ENCODE measurements at places on chromosomes 5 and 9. TPM values are rescaled to one million over a fixed set of nuclear protein-coding genes. Genes with fewer than 3 reads are reported as not detected.
A peak's percentile ranks its signal among the peaks of the same experiment; 100 is the strongest.

DNA sequence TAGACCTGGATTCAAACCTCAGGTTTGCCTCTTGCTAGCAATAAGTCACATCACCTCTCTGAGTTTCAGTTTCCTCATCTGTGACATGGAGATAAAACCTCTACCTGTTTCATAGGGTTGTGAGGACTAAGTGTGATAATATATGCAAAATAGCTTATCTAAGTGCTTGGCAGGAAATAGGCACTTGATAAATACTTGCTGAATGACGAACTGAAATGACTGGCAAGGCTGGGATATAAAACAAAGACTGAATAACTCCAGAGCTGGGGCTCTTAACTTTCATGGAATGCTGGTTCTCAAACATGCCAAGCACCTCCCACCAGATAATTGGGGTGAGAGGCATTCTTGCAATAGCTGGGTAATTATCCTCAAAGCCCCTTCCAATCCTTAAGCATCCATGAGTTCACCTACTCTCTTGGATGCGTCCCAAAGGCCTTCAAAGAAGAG lies 87.6 kb downstream of the ADRB2 start:
- DNase-seq = no peak

DNA sequence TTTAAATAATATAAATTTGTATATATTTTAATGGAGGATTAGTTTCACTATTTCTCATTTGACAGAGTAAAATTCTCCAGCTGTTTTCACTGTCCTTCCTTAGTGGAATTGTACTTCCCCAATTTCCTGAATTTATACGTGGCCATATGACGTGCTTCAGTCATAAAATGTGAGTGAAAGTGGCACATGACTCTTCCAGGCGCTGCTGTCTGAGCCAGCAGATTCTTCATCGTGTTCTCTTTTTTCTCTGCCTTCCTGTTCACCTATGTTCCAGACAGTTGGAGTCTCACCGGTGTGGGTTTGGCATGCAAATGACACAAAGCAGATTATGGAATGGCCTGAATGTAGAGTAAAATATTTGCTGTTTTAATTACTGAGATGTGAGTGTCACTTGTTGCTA lies 684.1 kb downstream of the SEMA5A start:
- no peak for DNase-seq

DNA sequence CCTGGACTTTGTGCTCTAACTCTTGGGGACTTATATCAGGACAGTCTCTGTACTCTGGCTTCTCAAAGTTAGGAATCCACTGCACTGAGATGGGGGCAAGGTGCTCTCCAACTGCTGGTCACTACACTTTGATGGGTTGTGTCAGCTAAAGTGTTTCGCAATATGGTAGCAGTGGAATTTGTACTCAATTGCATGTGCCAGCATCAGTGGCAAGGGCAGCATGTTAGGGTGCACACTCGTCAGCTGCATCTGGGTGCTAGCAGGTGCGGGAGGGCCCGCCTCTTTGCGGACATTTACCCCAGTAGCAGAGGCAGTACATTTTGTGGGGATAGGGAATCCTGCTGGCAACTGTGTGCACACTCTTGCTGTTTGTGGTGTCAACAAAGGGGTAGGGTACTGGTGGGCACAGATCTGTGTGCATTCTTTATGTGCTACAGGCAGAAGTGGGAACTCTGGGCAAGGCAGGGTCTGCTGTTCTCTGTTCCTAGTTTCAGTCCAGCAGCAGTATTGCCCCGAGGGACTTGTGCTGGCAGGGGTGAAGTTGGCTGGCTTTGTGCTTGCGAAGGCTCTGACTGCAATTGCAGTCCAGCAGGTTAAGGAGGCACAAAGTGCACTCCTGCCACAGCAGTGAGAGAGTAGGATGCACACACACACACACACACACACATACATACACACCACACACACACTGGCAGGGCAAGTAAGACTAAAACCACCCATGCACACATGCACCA lies 924.8 kb upstream of the CDH9 start:
- no peak for DNase-seq

- no peak for DNase-seq
Measured at GRCh38 chr9:122475717-122476116, 2.0 kb downstream of the OR1J1 start.

- DNase-seq = no peak
Measured at GRCh38 chr9:134214766-134215419, 50.5 kb upstream of the RNU6ATAC start.

Gene SPACA9
- total RNA-seq = 4.0 TPM

DNA sequence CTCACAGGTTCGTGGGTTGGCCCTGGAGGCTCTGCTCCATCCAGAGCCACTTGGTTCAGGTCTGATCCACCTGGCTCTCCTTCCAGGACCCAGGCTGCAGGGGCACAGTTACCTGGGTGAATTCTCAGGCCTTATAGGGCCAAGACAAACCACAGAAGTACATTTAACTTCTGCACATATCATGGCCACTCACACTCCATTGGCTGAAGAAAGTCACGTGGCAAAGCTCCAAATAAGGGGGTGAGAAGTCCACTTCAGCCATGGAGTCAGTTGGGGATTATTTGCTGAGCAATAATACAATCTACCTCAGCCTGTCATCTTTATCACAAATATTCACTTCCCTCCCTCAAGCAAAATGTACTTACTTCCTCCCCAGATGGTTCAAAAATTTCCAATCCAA lies 83.6 kb downstream of the MACROH2A1 start:
- DNase-seq = no peak

DNA sequence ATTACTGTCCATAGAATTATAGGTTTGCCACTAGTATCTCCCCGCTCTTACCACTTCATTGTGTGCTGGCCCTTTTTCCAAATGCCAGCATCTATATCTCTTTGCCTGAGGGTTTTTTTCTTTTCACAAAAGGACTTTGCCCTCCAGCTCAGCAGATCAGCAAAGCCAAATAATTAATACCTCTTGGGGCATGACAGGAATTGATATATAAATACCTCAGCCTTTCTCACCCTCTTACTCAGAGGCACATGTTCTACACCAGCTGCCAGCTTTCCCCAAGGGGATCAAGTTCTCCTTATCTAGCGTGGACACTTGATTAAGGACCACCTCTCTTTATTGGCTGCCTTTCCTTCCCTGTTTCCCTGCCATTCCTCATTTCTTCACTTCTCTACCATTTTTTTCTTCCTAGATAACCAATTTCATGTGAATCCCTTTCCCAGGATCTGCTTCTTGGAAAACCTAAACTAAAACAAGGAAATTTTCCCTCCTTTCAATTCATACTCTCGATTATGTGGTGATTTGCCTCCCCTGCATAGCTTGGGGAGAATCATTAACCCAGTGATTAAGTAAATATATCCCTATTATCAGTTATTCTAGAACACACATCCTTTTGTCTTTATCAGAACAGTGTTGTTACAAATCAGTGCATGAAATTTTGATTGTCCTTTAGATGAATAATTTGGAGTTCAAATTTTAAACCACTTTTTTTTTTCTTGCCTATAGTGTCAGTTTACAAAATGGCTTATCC lies 6.9 kb upstream of the NUDT12 start:
- no peak for DNase-seq

Gene POU4F3
- not detected for total RNA-seq

Gene CDH18
- not detected for total RNA-seq

- no peak for DNase-seq
Measured at GRCh38 chr5:157350939-157351801, 85.2 kb downstream of the CYFIP2 start.

DNA sequence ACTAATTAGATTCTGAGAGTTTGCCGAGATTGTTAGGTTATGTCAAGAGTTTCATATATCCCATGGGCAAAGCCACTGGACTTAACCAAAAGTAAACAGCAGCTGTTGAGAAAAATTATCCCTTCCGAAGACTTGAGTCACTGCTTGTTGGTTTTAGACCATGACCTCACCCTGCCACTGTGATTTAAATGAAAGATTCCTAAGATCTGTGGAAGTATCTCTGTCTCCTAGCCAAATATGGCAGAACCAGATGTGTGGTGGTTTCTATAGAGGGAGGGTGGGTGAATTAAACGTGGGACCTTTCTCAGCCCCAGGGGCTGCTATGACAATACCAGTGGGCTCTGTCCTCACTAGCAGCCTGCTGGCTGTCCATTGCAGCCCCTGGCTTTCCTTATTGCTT lies 19.3 kb downstream of the DMRT3 start:
- no peak for DNase-seq

Gene TAF11L10
- not detected for total RNA-seq

- no peak for DNase-seq
Measured at GRCh38 chr5:74035521-74035937, 409.5 kb downstream of the ARHGEF28 start.

GRCh38 chr5:97375959-97376358 lies 192.9 kb upstream of the RIOK2 start:
- no peak for DNase-seq

- DNase-seq = no peak
Measured at GRCh38 chr9:137049544-137050449, 3.8 kb upstream of the NPDC1 start.

Gene ZDHHC12
- 6.4 TPM for total RNA-seq

- DNase-seq = no peak
Measured at GRCh38 chr5:89399548-89399947, 516.6 kb upstream of the MEF2C start.

Gene FBN2
- total RNA-seq = 23.8 TPM

GRCh38 chr5:1294835-1295649 lies at the start of gene TERT:
TSS of gene TERT (minus strand) at chr5:1295068. CDS start at chr5:1294989, 79 bp downstream.
- DNase-seq = no peak

Gene NME5
- total RNA-seq = 3.9 TPM

DNA sequence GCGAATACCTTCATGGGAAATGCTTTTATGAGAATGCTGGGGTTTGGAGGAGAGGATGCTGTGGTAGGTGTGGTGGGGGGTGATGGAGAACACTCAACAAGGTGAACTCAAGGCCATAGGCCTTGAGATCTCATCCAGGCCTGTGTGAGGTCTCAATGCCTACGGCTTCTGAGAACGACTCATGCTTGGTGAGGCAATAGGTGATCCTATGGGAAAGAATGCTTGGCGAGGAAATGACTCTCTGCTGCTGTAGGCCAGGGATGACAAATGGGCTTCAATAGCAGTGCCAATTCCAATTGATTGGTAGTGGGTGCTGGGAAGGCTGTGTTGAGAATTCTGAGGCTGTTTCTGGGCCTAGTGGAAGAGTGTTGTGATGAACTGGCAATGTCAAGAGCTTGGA lies 280.2 kb upstream of the CLINT1 start:
- DNase-seq = no peak

Gene PCDHA10
- 0.11 TPM for total RNA-seq

- DNase-seq = no peak
Measured at GRCh38 chr9:132775720-132776119, 102.4 kb downstream of the AK8 start.

- DNase-seq = no peak
Measured at GRCh38 chr9:117232281-117232680, 182.6 kb downstream of the ASTN2 start.

- DNase-seq = no peak
Measured at GRCh38 chr9:81410201-81410600, 279.1 kb downstream of the TLE1 start.

GRCh38 chr5:119478781-119479180 lies 26.5 kb downstream of the HSD17B4 start:
- no peak for DNase-seq

- peak; percentile 80 for DNase-seq
Measured at GRCh38 chr9:128724744-128725211, 851 bp upstream of the ZDHHC12 start.

DNA sequence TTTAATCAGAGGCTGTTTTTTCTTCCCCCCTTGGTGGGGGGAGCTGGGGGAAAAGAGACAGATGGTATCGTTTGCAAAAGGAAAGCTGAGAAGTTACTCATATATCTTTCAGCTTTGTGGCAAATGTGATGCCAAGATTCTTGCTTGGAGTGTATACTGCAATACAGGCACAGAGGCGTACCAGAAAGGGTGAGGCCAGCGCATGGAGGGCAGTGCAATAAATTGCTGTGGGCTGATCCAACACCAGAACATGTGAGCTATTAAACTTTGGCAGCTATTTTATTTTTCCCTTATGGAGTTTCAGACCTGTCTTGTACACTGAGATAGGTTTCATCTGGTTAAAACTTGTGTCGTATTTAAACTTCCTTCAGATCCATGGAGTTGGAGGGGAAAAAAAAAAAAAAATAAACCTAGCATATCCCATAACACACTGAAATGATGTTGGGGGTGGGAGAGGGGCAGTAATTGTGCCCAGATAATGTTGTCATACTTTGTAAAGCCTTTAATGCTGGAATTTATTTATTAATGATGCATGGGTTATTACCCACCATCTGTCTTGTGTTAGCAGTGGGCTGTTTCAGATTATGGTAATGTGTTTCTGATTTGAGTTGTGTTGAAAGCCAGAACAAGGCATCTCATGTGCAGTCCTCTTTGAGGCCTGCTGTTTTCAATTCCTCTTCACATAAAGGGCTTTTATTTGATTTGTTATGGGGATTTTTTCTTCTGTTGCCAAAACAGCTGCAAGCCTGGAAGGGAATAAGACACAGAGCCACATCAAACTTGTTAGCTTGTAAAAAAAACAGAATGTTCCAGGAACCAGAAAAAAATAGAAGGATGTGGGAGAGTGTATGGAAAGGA lies 891.3 kb downstream of the TLE1 start:
- DNase-seq = peak; percentile 32

Gene SVEP1
- 6.4 TPM for total RNA-seq

Gene ANGPTL2
- 37.1 TPM for total RNA-seq

DNA sequence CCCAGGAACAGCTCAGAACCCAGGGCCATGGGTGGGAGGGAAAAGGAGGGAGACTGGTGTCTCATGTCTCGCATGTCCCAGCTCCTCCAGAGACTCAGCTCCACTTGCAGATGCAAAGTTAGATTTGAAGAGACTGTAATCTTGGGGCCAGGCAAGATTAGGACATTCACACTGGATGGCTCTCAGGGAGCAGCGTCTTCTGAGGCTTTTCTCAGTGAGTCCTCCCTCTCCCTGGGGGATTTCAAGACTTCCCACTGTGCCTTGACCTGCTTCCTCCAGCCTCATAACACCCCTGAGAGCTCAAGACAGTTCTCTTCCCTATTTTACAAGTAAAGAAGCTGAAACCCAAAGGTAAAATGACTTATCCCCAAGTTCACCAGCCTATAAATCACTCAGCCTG lies 10.5 kb upstream of the TCOF1 start:
- DNase-seq = no peak

Gene RNF183
- total RNA-seq = not detected

GRCh38 chr9:99660191-99660636 lies 161.5 kb upstream of the NR4A3 start:
- DNase-seq = no peak

GRCh38 chr9:116661037-116661954 lies 25.8 kb upstream of the TRIM32 start:
- no peak for DNase-seq

DNA sequence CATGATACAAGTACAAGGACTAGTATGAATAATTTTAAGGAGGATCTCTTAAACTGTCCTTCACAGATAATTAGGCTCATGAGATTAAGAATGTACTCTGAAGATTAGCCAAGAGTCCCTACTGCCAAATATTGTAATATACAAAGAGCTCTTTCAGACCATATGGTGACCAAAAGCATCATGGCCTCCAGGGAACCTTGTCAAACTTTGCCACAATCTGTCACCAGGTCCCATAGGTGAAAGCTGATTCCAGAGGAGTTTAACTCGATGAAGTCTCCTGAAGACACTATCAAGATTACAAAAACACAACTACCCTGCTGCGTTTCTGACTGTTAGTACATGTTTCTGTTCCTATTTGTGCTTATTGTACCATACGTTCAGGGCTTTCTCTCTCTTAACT lies 395.4 kb upstream of the ITGA1 start:
- DNase-seq = no peak

Measured in Right ventricle myocardium inferior (tissue), 1 donor.